ENCODE measurements at places on chromosomes 6 and 20.

DNA sequence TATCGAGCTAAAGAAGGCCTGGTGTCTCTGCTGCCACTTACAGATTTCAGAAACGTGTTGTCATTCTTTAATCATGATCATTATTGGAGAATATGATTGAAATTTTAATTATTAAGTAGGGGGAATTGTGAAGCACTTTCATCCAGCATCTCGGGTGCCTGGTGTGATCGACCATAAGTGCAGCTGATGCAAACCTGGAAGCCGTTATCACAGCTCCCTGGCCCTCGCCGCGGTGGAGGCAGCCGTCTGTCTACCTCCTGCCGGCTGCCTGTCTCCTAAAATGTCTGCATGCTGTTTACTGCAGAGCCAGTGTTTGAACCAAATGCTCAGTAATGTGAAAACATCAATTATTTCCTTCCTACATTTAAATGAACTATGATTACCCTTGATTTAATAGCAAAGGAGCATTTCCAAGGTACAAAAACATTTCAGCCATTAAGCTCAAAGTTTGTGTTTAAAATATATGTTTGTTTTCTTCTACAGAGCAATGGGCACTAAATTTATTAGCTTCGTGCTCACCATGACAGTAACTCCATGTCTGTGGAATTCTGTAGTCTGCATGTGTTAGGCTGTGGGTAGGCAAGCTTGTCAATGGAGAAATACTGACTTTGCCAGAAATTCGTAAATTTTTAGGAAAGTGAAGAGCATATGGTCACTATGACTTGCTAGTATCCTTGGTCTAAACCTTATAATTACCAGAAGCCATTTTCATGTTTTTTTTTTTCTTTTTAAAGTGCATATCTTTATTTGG, 184.5 kb upstream of the AGPAT4 start:
- no peak for DNase-seq

GRCh38 chr6:3117912-3118352, 579 bp upstream of the BPHL start:
- no peak for DNase-seq

DNA sequence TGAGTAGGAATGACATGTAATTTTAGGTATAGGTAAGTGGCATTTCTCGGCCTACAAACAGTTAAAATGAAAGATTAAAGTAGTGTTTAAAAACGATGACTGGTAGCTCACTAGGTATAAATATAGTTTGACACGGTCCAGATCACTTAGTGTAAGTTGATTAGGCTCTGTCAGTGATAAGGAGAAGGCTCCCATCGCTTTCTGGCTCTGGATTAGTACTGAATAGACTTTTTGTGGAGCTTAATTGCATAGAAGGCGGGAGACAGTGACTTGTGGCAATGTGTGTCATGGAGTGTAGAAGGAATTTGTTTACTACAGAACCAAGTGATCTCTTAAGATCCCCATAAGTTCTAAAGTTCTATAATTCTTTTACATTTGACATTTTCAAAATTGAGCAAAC, 6.7 kb downstream of the PYGB start:
- no peak for DNase-seq

DNA sequence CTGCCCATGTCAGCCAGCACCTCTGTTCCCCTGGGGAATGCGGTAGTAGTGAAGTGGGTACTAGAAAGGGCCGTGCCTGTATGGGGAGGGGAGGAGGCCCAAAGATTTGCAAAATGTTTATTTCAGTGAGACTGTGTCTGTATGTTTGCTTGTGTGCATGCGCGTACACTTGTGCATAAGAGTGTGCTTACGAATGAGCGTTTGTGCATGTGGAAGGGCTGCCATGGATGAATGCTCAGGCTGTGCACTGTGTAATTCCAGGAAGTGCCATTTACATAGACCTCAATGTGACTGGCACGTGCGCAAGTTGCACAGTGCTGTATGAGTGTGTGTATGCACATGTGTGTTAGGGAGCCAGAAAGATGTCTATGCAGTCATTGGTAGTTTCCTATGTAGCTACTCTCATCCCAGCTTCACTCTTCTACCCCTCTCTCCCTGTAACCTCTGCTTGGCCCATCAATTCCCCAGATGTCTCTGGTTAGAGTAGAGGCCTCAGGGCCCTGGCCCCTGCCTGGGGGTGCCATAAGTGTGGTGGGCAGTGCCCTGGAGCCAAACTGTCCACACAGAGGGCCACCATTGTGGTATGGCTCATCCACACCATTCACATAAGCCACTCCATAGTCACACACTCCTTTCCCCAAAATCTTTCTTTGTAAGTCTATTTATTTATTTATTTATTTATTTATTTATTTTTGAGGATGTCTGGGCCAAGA, 26.8 kb upstream of the SLC22A7 start:
- no peak for DNase-seq

DNA sequence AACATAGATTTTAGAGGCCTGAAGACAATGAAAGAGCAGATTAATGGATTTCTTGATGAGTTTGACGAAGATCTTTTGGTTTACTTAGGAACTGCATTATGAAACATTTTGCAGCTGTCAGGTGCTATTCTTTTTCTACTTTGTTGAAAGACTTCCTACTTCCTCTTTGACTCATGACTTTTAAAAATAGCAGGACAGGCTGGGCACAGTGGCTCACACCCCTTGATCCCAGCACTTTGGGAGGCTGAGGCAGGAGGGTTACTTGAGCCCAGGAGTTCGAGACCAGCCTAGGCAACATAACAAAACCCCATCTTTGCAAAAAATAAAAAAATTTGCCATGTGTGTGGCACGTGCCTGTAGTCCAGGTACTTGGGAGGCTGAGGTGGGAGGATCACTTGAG, 52.0 kb downstream of the ITCH start:
- no peak for DNase-seq

DNA sequence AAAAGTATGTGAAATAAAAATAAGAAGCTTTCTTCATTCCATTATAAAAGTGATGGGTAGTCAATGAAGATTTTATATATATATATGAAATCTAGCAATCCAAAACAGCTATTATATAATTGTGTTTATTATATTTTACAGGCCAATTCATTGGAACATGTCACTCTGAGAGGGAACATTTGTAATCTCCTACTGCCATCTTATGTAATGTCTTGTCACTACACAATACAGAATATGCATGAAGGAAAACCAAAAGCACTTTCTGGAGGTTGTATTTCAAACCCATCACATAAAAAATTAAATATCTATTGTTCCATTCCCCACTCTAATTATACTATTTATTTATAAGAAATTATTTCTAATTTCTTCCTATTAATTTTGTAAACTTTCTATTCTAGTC, 31.5 kb upstream of the IRAK1BP1 start:
- no peak for DNase-seq

- DNase-seq = no peak
These were observed 20.4 kb downstream of the PDE7B start for GRCh38 chr6:135871878-135872277.

- DNase-seq = no peak
These were observed 6.8 kb downstream of the SCAND1 start for GRCh38 chr20:35947489-35947888.

GRCh38 chr20:5927749-5928462, 22.4 kb downstream of the TRMT6 start:
- DNase-seq = no peak

GRCh38 chr6:165833355-165833754, 170.3 kb upstream of the PDE10A start:
- no peak for DNase-seq

- DNase-seq = no peak
These were observed 118.3 kb downstream of the STXBP5 start for GRCh38 chr6:147322299-147323162.

DNA sequence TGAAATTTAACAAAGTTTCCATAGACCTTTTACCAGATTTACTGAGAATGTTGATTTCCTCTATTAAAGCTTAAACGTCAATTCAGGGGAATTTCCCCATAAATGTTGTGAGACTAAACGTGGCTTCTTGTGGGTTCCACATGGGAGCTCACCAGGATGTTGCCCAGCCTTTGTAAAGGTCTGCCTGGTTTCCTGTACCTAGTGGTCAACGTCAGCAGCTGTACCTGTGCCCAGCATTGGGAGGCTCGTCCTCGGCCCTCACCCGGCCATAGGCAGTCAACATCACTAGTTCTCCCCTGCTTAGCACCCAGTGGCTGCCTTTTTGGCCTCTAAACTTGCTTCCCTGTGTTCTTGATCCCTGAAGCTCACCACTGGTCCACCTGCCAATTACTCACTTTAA, 22.1 kb upstream of the CD83 start:
- no peak for DNase-seq

DNA sequence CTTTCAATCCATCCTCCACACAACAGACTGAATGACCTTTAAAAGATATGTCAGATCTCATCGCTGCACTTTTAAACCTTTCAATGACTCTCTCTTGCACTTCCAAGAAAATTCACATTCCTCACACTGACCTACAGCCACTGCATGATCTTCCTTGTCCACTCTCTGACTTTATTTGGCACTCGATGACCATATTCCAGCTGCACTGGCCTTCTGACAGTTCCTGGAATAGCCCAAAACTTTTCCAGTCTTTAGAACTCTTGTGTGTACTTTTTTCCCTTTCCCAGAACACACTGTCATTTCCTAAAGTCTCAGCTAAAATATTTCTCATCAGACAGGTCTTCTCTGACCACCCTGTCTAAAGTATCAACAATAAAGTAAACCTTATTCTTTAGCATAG, 174.6 kb downstream of the ADGRG6 start:
- no peak for DNase-seq

- no peak for DNase-seq
These were observed 195.9 kb downstream of the AKAP7 start for GRCh38 chr6:131331151-131331550.

- DNase-seq = no peak
These were observed 4.7 kb upstream of the SCUBE3 start for GRCh38 chr6:35209081-35209480.

DNA sequence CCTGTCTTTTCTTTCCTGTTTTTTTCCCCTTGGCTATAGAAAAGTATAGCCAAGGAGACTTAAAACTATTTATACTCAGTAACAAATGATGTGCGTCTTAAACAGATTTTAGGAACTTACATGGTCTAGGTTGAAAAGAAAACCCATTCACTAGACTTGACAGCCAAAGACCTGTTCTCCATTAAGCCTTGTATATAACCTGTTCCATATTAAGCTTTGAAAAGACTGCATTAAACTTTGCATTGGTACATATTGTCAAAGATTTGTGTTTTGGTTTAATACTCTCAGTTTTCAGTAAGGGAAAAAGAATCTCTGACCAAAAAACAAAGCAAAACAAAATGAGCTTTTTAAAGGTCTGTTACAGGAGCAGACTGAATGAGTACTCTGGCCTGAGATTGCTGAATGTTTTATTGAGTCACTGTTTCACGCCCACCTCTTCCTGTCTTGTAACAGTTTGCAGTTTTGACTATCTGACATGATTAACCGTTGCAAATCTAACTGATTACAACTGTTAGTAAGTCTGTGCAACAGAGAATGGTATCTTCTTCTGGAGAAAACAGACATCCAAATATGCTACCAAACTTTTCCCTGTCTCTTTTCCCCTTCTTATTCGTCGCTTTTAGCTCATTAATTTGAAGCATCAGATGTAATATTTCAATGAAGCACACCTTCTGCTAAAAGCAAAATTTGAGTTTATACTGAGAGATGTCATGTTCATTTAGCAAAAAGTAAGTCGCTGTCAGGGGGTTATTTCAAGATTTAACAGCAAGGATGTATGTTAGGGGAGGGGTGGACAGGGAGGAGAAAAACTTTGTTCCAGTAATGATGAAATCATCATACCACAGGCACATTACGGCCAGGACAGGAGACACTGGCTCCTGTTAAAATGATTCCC, 59.1 kb upstream of the SUPT3H start:
- no peak for DNase-seq

GRCh38 chr6:37145443-37145842, 24.5 kb upstream of the PIM1 start:
- no peak for DNase-seq

All from psoas muscle (tissue), 8 donors.